ENCODE measurements at places on chromosomes 1 and 21.
A peak's percentile ranks its signal among the peaks of the same experiment; 100 is the strongest.

DNA sequence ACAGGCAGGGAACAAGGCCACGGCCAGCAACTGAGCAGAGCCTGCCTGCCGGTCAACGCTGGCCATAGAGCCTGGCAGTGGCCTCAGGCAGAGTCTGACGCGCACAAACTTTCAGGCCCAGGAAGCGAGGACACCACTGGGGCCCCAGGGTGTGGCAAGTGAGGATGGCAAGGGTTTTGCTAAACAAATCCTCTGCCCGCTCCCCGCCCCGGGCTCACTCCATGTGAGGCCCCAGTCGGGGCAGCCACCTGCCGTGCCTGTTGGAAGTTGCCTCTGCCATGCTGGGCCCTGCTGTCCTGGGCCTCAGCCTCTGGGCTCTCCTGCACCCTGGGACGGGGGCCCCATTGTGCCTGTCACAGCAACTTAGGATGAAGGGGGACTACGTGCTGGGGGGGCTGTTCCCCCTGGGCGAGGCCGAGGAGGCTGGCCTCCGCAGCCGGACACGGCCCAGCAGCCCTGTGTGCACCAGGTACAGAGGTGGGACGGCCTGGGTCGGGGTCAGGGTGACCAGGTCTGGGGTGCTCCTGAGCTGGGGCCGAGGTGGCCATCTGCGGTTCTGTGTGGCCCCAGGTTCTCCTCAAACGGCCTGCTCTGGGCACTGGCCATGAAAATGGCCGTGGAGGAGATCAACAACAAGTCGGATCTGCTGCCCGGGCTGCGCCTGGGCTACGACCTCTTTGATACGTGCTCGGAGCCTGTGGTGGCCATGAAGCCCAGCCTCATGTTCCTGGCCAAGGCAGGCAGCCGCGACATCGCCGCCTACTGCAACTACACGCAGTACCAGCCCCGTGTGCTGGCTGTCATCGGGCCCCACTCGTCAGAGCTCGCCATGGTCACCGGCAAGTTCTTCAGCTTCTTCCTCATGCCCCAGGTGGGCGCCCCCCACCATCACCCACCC, at the start of gene TAS1R3:
Gene TAS1R3 (plus strand): TSS at position 213 of the 898 bp plus-strand sequence. CDS start 66 bp downstream, at position 279.
- no peak for DNase-seq

- DNase-seq: no peak
These were observed 179.5 kb downstream of the GALNT2 start for GRCh38 chr1:230246551-230246950.

GRCh38 chr1:155197901-155198546, 9.7 kb downstream of the THBS3 start:
- DNase-seq: no peak

GRCh38 chr1:43706598-43707189, 642 bp upstream of the ST3GAL3 start:
- peak; percentile 52 for DNase-seq

DNA sequence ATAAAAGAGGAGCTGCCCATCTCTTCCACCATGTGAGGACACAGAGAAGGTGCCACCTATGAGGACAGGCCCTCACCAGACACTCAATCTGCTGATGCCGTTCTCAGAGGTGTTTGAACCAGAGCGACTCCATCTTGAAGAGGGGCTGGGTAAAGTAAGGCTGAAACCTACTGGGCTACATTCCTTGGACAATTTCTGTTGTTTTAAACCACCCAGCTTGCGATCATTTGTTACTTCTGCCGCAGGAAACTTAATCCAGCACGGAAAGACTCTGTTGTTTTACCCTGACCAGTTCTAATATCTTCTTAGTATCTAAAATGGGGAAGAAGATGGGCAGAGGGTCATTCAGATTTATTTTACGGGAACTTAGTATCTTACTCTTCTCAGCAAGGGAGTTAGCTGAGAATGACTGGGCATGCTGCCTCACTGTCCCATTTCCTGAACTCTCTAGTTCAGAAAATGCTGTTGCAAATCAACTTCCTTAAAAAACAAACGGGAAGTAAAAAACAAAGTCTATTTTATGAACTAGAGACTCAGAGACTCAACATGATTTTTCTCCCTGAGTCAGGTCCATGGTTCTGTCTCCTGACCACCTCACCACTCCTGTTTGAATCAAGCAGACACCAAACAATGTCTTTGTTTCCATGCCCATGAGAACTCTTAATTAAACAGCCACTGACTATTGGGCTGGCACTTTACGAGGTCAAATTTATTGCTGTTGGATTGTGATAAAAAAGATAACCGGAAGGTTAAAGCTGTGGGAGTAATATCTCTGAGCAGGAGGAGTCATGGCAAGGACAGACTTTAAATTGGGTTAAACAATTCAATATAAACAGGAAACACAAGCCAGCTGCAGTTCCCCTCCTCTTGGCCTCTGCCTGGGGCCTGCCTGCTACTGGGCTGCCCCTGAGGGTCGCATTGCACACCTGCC, 23.8 kb upstream of the IFNAR1 start:
- no peak for DNase-seq

GRCh38 chr1:187638733-187639434, 810.1 kb downstream of the PLA2G4A start:
- DNase-seq: no peak

DNA sequence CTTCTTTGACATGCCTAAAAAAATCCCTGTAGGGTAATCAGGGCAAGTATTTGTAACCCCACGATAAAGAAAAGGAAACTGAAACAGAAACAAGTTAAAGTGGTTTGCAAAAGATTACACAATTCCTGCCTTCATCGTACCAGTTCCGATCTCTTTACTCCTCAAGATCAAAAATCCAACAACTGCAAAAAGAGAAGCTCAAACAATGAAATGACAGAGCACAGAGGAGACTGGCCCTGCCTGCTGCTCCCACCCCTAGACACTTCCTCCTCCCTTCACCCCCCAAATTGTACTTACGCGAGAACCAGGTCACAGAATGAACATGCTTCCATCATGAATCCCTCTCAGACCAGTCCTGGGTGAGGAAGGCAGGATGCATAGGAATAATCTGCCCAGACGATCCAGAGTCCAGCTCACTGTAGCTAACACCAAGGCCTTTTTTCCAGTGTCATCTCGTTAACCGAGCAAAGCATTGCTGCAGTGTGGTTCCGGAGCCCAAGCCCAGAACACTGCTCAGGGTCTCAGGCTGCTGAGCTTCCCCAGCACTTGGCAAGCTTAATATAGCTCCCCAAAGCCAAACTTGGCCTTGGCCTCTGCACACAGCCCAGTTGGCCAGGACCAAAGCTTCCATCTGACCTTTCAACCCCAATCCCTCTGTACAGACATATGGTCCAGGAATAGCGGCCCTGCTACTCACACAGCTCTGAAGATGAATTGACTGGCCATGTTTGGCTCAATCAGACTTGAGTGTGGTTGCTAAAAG, 20.3 kb downstream of the RXRG start:
- no peak for DNase-seq

- DNase-seq: no peak
These were observed 19.1 kb downstream of the AJAP1 start for GRCh38 chr1:4673494-4673893.

GRCh38 chr1:157512036-157512969, 40.0 kb downstream of the FCRL5 start:
- DNase-seq: no peak

DNA sequence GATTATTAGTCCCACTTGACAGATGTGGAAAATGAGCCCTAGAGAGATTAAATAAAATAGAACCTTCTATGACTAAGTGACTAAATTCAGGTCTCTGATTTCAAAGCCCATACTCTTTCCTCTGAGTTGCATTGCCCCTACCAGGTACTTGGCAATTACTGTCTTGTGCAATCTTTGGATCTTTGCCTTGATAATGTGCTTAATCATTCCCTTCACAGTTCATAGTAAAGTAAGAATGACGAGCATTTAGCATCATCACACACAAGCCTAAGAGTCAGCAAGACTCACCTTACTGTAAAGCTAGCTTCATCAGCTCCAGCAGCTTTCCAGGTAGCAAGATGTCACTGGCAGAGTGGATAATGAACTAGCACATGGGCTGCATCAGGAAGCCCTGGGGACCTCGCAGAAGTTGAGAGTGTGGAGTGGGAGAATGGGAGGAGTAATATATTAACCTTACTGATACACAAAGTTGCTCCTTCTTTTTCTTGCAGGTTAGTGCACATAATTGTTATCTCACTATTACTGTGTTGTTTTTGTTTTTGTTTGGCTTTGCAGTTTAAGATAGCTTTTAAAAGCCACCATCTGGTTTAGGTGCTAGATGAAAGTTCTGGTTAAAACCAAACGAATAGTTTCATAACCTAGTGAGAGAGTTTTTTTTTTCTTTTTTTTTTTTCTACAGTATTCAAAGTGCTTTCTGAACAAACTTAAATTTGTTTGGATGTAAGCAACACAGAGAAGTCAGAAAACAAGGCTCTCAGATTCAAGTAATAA, 71.8 kb downstream of the PBX1 start:
- no peak for DNase-seq

DNA sequence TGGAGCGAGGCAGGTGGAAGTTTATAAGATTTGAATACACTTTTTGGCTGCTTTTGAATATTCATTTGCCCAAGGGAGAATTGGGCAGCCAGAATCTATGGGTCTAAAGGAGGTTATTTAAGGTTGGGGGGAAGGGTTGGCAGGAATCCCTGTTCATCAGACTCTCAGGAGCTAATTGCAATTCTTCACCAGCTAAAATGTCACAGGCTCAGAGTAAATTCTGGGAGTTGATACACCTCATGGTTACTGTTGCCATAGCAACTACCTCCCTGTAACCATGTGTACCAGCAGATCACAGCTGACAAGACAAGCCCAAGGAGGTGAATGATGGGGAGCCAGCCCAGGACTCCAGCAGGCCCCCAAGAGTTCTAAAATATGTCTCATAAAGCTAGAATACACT, 75.5 kb downstream of the CAMK2N1 start:
- DNase-seq: no peak

Measured in iPS-NIHi11 (cell line).